RKO (cell line): ENCODE measurements at places on chromosomes 1 and 21.
A peak's percentile ranks its signal among the peaks of the same experiment; 100 is the strongest.

GRCh38 chr1:119079881-119080280, 60.6 kb downstream of the WARS2 start:
- no peak for DNase-seq

DNA sequence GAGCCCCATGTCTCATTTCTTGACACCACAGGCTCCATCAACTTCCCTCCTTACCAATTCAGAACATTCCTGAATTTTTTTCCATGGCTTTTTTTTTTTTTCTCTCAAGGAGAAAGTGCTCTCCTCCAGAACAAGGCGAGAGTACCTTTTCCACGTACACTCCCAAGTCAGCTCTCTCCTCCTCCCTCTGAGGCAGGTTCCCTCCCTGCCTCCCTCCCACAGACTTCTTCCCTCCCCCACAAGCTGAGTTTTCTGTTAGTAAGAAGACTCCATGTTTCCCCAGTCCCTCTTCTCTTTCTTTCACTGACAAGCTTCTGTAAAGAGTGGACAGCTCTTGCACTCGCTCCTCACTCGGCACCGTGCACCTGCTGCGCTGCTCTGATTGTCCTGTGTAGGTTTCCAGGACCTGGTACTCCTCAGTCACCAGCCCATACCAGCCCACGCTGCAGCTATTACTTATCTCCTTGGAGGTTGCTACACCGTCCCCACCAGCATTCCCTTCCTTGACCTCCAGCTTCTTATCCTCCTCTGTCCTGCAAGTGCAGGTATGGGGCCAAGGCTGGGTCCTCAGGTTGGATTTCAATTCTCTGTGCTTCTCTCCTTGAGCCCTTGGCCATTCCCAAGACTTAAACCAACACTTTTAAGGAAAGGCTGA, 3.8 kb downstream of the TRAF5 start:
- no peak for DNase-seq

- no peak for DNase-seq
These were observed 300.9 kb upstream of the GREM2 start for GRCh38 chr1:240912821-240913220.

GRCh38 chr1:224644553-224645154, 28.5 kb downstream of the CNIH3 start:
- peak; percentile 50 for DNase-seq

GRCh38 chr1:3248155-3249141, 179.4 kb downstream of the PRDM16 start:
- no peak for DNase-seq

GRCh38 chr21:44762221-44763049, 39.2 kb downstream of the UBE2G2 start:
- no peak for DNase-seq

GRCh38 chr1:7540816-7541215, 230.3 kb upstream of the VAMP3 start:
- no peak for DNase-seq

GRCh38 chr1:210360852-210361477, 32.3 kb downstream of the HHAT start:
- peak; percentile 58 for DNase-seq

GRCh38 chr1:93993731-93994130, 84.5 kb upstream of the GCLM start:
- no peak for DNase-seq

DNA sequence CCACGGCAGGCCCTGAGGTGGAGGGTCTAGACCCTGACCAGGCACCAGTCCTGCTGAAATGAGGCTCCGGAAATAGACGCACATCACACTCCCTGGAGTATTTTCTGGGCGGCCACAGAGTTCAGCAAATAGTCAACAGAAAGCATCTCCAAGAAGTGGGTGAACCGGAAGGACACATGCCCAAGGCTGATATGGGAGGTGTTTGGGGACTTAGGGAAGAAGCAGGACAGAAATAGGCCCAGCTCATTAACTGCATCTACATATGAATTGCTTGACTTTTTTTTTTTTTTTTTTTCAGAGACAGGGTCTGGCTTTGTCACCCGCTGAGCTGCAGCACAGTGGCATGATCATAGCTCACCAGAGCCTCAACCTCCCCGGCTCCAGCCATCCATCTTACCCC, 36.5 kb upstream of the GPR157 start:
- no peak for DNase-seq

DNA sequence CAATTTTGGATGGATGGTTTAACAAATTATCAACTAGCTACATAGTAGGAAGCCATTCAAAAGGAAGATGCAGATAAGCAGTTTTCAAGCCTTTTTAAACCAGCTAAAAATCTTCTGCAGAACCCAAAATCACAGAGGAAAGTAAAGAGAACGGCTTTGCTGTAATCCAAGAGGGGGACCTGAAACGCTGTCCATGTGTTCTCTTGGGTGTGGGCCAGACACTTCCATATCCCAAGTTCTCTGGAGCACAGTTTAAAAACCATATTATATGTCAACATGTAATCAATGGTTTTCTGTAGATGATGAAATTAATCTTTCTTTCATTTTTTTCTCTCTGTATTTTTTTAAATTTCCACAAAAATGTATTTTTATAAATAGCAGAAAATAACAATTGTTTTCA, 90.5 kb downstream of the SELENOF start:
- DNase-seq: no peak

DNA sequence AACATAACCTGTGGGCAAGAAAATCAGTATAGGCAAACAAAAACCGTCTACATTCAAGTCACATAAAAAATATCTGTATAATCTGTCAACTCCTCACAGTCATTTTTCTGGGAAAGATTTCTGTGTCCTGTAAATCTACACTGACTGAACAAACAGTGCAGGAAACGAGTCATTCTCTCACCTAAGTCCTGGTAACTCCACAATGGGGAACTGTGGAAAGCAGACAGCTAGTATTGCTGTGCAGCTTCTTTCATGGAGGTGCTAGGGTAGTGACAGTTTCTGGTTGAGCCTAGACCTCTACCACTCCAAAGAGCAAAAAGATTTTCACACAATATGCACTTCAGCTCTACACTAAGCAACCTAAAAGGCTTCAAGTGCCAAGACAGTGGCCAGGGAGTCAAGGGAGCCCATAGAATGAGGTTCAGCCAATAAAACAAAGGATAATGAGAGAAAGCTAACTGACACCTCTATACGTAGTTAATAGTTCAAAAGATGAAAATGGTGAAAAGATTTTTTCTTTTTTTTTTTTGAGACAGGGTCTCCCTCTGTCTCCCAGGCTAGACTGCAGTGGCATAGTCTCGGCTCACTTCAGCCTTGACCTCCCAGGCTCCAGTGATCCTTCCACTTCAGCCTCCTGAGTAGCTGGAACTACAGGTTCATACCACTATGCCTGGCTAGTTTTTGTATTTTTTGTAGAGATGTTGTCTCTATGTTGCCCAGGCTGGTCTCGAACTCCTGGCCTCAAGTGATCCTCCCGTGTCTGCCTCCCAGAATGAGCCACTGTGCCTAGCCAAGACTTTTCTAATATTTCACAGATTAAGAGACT, 5.5 kb downstream of the PTP4A2 start:
- DNase-seq: peak; percentile 80

DNA sequence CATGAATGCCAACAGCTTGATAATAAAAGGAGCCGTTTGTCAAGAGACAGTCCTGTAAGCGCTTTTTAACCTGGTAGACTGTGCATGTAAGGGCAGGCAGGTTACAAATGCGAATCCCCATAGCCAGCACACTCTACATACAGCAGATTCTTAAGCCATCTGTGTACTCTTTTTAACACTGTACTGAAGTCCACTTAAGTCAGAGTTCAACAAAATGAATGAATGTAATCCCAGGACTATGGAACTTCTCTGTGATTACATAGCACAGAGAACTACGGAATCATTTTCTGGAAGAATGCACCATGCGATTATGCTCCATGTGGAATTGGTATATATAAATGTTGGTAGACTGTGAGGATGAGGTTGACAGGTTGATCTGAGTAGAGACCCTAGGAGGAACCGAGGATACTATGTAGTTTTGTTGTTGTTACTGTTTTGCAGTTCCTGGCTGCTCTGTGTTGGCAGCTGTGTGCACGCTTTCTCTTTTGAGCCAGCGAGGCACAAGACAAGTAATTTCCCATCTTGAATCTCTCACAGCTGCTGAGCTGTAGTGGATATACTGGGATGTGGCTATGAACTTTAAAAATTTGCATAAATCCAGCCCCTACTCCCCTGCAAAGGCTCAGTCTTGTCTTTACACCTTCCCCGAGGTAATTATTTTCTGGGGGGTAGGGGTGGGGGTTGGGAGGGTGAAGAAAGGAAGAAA, 21.9 kb downstream of the LRRC8D start:
- peak; percentile 60 for DNase-seq
